Ovary (tissue), 10 donors: ENCODE measurements at places on chromosomes 2 and 18. TPM values are rescaled to one million over a fixed set of nuclear protein-coding genes. Genes with fewer than 3 reads are reported as not detected.

The BMP10 gene
- not detected for total RNA-seq

The MAL gene
- not detected for total RNA-seq

The COPS8 gene
- total RNA-seq: 54.5 TPM

The DYSF gene
- 16.5 TPM for total RNA-seq

The DSEL gene
- total RNA-seq: 7.3 TPM

The FAM124B gene
- 1.3 TPM for total RNA-seq

The IL18R1 gene
- 1.7 TPM for total RNA-seq

The SCN7A gene
- total RNA-seq: 114 TPM

The SGO2 gene
- 2.1 TPM for total RNA-seq

- DNase-seq: no peak
Measured at GRCh38 chr2:234469251-234469845, 27.5 kb downstream of the ARL4C start.

DNA sequence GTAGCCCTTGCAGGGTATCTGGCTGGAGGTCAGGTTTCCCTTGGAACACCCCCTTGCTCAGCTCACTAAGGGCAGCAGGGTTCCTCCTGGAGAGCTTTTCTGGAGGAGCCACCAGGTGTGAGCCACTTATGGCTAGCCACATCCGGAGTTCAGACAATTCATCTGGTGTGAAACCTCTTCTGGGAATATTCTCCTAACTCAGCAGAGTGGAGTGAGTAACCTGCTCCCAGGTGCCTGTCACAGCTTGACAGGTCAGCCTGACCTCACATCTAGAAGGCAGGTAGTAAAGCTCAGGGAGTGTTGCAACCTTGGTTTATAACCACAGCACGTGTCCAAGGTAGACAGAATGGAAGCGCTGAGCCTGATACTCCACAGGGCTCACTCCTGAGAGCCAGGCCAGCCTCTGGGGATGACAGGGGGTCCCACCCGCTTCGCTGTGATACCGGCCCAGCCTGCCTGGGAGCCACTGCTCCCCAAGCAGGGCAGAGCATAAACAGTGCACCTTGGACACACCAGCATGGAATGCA is 62.6 kb upstream of the TGFA start:
- DNase-seq: no peak

- DNase-seq: no peak
Measured at GRCh38 chr2:200439981-200440380, 69.9 kb downstream of the KCTD18 start.

- DNase-seq: no peak
Measured at GRCh38 chr18:25077038-25077943, 274.7 kb downstream of the ZNF521 start.

- no peak for DNase-seq
Measured at GRCh38 chr18:53952700-53953099, 271.8 kb downstream of the MBD2 start.

GRCh38 chr2:70012887-70013286 is 51.5 kb upstream of the ASPRV1 start:
- no peak for DNase-seq

DNA sequence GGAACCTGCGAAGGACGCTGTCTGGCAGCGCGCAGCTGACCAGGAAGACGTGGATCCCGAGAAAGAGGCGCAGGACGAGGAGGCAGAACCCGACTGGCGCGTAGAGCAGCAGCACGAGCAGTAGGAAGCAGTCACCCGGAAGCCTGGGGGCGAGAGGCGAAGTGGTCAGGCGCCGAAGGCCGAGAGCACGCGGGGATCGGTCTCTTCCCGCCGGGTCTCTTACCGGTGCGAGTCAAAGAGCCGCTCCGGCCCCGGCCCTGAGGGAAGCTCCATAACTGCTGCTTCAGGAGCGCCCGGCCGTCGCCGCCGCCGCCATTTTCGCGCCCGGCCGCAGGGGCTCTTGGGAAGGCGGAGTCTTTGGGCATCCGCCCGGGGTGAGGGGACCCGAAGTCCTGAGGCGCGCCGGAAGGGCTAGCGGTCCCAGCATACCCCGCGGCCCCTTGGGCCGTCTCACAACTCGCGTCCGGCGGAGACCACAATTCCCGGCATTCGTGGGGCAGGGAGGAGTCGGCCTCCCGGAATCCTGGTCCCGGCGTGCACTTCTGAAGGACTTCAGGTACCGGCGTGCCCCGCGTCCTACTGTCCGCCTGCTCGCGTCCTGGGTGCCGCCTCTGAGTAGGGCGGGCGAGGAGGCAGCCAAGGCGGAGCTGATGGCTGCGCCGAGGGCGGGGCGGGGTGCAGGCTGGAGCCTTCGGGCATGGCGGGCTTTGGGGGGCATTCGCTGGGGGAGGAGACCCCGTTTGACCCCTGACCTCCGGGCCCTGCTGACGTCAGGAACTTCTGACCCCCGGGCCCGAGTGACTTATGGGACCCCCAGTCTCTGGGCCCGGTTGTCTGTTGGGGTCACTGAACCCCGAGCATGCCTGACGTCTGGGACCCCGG is at the start of the genes AUP1 and HTRA2:
Gene AUP1 (minus strand): TSS at position 350 of the 882 bp plus-strand sequence. CDS start 77 bp downstream, at position 273.
Gene HTRA2 (plus strand): TSS at position 577 of the 882 bp plus-strand sequence. CDS start 74 bp downstream, at position 651.
- DNase-seq: peak; percentile 98

DNA sequence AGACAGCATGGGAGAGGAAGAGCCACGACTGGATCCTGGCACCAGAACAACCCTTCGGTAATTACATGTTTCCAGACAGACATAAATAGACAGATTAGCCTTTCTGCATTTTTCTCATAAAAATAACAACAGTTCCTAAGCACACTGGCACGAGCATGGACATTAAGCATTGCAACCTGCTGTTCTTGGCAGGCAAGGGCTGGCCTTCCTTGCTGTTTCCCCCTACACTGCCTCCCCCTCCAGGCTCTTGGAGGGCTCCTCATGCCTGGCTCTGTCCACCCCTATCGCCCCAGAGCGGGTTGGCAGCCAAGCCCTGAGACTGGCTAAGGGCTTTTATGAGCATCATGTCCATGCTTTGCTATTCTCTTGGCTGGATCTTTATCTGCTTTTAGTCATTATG is 89.6 kb downstream of the TTC32 start:
- DNase-seq: no peak

GRCh38 chr2:205744074-205744591 is 61.8 kb downstream of the NRP2 start:
- DNase-seq: no peak

GRCh38 chr18:45980229-45980628 is 13.1 kb upstream of the EPG5 start:
- DNase-seq: no peak
